ENCODE measurements at places on chromosomes 16 and 17.

DNA sequence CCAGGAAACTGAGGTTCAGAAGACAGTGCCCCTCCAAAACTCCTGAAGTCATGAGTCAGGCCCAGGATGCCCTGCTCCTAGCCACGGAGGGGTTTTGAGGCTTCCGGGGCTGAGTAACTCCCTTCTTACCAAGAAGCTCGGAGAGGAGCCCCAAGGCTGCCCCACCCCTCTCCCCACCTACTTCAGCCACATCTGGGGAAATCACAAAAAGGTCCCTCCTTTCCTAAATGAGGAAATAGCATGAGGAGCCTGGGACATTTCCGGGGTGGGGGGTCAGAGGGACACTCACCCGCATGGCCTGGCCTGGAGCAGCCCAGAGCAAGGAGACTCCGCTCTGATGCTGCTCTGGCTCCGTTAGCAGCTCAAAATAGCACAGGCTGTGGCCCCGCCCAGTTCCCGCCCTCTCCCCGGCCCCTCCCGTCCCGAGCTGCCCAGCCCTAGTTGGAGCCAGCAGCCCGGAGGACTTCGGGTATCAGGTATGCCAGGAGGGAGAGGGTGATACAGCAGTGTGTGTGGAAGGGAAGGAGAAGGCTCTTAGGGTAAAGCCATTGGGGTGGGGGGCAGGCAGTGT, 40.1 kb downstream of the MYO18A start:
- DNase-seq, result peak; percentile 74

GRCh38 chr17:17117923-17118322, 75.7 kb downstream of the MPRIP start:
- no peak for DNase-seq

- DNase-seq, result no peak
Observed at GRCh38 chr17:82375359-82376041, 3.9 kb downstream of the UTS2R start.

- no peak for DNase-seq
Observed at GRCh38 chr16:67055712-67056487, 27.0 kb downstream of the CBFB start.

- DNase-seq, result no peak
Observed at GRCh38 chr16:17798716-17799115, 328.0 kb upstream of the XYLT1 start.

GRCh38 chr16:799948-800833, at the start of gene GNG13:
Gene GNG13 (minus strand): TSS chr16:800734. CDS start chr16:799077, 1,657 bp downstream.
- no peak for DNase-seq

GRCh38 chr17:41649923-41650519, 25.6 kb upstream of the KRT17 start:
- no peak for DNase-seq
